SJCRH30 (cell line): ENCODE measurements at places on chromosomes 11 and 22.

DNA sequence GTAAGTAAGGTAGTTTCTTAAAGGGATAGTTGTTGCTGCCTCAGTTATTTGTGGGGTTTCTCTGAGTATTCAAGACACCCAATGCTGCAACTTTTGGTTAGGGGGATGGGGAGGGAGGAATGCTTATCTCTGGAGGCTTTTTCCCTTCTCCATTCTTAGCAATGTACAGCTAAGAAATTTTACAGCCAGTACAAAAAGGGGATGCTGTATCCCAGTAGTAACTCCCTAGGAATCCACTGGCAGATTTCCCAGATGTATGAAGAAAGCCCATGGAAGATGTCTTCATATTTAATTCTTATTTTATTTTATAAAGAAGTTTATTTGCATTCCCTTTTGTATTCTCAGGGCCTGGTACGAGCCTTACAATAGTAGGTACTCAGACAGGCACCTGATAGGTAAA is 154.8 kb downstream of the ENTHD1 start:
- DNase-seq = no peak

GRCh38 chr22:28116219-28116673 is 197.2 kb upstream of the PITPNB start:
- no peak for DNase-seq

GRCh38 chr11:17352950-17353820 is 1.6 kb downstream of the NCR3LG1 start:
- peak; percentile 88 for DNase-seq

- DNase-seq = no peak
Measured at GRCh38 chr22:27867085-27867952, 51.7 kb downstream of the PITPNB start.

- DNase-seq = no peak
Measured at GRCh38 chr11:75770102-75770501, 1.5 kb downstream of the DGAT2 start.

GRCh38 chr11:3775736-3776406 is 21.5 kb downstream of the NUP98 start:
- no peak for DNase-seq

GRCh38 chr11:32422545-32422944 is 12.8 kb downstream of the WT1 start:
- no peak for DNase-seq

DNA sequence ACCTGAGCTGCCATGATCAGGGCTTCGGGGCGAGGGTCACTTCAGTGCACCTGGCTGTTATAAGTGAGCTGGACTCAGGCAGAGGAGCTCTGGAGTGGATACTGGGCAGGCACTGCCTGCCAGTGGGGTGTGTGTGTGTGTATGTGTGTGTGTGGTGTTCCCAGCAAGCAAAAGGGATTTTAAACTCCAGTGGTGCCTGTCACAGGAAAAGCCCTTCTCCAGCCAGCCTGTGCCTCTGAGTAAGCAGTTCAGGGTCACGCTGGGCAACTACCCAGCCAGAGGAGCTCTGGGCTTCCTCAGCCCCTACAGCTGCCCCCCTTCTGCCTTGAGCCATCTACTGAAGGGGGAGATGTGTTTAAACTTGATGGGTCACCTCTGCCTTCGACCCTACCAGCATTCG is 109.0 kb downstream of the OSBP2 start:
- no peak for DNase-seq

GRCh38 chr11:64357904-64358535 is 942 bp upstream of the RPS6KA4 start:
- DNase-seq = peak; percentile 45

DNA sequence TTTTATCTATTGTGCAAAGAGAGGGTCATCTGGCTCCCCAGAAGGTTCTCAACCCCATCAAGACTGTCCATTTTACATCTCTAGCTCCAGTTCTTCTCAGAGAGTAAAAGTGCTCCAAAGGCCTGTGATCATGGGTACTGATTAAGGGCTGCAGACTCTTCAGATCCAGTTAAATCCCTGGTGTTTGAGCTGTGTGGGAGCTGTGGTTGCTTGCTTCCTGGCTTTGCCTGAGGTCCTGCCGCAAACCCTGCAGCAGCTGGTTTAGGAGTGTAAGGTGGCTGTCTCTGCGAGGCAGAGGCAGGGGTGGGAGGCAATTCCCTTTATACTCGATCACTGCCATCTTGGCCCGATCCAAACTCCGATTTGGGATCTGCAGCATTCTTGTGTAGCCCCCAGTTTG is 1.2 kb downstream of the MRPL17 start:
- peak; percentile 47 for DNase-seq

DNA sequence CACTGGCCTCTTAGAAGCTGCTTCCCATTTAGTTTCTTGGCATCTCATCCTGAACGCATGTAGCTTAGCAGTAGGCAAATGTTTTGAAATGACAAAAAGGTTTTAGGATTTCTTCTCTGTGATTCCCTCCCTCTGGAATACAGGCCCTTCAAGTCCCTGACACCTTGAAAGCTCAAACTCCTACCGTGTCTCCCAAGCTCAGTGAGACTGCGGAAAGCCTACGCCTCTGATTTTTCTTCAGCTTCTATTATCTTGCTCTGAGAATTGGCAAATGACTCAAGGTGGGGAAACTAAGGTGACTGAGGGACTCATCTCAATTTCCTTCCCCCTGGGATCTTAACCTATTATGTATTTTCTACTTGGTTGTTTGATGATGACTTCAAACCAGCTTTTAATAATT is 130.3 kb downstream of the ENTHD1 start:
- no peak for DNase-seq

- no peak for DNase-seq
Measured at GRCh38 chr22:19130959-19131684, at the start of gene TSSK2. TSSK2 (plus strand) TSS chr22:19131308; CDS start chr22:19131400, 92 bp downstream.

DNA sequence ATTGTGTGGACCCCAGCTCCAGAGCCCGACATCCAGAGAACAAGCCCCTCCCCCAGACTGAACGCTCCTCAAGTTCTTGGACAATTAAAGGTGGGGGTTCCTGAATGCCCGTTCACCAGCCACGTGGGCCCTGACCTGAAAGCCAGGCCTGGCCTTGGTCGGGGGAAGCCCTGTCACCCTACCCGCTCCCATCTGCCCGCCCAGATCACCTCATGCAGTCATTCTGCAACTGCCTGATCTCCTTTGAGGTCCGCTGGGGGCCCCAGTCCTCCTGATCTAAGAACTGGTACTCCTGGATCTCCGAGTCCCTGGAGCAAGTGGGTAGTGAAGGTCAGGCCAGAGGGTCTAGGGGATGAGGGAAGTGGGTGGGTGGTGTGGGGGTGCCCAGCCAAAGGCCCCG is 9.1 kb upstream of the NAALADL1 start:
- no peak for DNase-seq

DNA sequence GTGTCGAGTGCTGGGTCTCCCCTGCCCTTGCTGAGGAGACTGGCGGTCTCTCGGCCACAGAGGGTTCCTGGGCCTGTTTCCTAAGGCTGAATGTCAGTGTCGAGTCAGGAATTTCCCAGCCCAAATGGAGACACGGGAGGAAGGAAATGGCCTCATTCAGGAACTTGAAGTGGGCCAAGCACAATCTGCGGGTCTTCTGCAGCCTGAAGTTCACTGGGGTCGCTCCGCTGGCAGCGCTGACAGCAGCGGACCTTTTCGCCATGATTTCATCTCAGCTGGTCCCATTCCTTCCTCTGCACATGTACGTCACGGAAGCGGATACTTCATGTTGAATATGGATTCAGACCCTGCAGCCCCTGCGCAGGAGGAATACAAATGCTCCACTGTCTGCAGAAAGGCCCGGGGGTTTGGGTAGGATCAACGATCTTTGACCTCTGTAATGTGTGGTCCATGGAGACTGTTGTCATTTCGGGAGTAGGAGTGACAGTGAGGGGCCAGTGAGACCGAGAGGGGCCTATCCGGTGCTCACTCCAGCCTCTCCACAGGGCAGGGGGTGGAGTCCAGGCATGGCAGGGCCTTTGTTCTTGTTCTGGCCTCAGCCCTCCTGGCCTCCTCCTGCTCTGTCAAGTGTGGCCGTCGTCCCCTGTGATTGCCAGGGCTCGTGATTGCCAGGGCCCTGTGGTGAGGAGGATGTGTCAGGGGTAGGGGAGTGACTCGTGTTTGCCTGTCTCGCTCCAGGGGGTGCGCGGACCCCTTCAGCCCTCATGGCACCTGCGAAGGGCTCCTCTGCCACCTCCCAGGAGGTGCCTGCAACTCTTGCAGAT is 402.3 kb downstream of the TBC1D22A start:
- no peak for DNase-seq

GRCh38 chr22:29813563-29813962 is 24.5 kb downstream of the ASCC2 start:
- DNase-seq = no peak

- DNase-seq = no peak
Measured at GRCh38 chr22:20141186-20142077, 9.4 kb downstream of the CCDC188 start.

DNA sequence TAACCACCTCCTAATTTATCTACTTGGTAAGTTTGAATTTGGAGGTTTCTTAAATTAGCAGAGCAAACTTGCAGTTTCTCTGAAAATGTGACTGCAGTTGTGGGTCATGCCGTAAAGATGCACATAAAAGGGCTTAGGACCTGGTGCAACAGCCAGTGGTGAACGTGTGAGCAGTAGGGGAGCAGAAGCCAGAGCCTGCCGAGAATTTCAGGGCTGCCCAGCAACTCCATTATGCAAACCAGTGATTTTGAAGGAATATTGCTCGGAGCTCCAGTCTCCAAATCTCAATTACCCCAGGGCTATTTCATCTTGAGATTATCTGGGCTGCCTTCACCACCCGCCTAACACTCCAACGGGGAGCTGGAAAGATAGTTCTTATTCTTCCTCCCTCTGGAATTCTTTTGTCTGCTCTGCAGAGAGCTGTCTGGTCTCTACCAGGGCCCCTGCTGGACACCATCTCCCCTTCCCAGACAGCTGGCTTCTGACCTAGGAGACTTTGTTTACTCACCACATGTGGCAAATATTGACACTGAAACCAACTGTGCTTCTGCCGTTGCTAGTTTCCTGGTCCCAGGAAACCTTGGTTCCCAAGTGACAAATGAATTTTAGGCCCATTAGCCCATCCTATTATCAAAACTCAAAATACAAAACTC is 93.9 kb downstream of the DSCAML1 start:
- no peak for DNase-seq

- DNase-seq = no peak
Measured at GRCh38 chr11:100711984-100712383, 24.9 kb downstream of the ARHGAP42 start.

- no peak for DNase-seq
Measured at GRCh38 chr11:1226986-1227550, 4.2 kb downstream of the MUC5B start.

GRCh38 chr22:45481661-45482060 is 21.0 kb upstream of the FBLN1 start:
- no peak for DNase-seq

GRCh38 chr22:26986884-26987283 is 329.5 kb downstream of the MIAT start:
- DNase-seq = peak; percentile 12

DNA sequence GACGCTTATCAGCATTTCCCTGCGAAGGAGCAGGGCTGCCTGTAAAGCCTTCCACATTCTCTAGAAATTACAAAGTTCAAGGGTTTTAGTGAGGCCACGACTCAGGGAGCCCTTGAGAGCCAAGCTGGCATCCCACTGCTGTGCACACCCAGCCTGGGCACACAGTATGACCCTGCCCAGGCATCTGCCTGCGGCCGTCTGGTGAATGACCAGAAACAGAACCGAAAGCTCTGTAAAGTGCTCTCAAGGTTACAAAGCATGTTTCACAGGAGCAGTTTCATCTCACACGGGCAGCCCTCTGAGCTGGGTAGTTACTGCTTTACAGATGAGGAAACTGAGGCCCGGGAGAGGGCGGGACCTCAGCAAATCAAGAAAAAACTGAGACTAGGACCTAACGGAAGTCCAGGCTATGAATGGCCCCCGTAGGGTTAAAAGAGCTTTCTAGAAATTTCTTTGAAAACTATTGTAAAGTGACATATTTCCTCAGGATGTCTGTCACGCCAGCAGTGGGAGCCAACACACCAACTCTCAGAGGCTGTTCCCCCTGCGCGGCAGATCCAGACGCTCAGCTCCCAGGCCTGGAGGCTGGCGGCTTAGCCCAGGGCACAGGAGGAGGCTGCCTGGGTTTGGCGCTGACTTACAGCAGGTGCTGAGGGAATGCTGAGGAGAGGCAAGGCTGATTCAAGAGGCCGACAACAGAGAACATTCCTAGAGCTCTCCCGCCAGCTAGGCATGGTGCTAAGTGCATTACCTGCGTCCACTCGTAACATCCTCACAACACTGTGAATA is 7.7 kb upstream of the TCF20 start:
- DNase-seq = no peak

DNA sequence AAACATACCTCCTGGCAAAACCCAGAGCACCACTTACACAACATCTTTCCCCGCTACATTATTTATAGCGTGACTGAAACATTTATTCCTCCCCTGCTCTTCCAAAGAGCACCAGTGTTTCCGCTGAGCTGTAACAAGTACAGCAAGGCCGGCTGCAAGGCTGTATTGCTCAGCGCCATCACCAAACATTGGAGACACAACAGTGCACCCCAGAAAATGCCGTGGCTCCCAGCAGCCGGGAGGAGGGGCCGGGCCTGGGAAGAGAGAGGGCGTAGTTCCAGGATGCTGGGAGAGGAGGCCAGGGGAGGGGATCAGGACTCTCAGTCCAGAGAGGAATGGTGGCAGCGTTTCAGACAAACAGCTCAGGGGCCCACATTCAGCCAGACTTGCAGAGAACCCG is 133.2 kb downstream of the DSCAML1 start:
- no peak for DNase-seq

GRCh38 chr11:6864438-6864837 is 1.6 kb downstream of the OR10A2 start:
- DNase-seq = no peak

DNA sequence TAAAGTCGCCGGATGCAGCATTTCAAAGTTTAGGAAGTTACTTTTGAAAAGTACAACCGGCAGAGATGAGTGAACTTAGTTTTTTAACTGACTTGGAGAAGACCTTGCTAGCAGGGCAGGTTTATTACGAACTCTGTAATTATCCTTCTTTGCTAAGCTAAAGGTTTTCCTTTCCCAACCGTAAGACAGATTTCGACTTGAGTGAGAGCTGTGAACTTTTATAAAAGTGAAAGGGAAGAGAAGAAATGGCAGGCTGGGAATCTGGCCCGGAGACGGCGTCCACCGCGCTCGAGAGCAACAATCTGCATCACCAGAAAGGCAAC is 659 bp upstream of the TEAD1 start:
- no peak for DNase-seq

- no peak for DNase-seq
Measured at GRCh38 chr11:4459500-4459899, 10.4 kb downstream of the OR52K2 start.

GRCh38 chr22:17867160-17867785 is 93.0 kb upstream of the BID start:
- no peak for DNase-seq

GRCh38 chr11:109864834-109865547 is 228.2 kb upstream of the ZC3H12C start:
- no peak for DNase-seq

GRCh38 chr22:17578136-17578754 is 14.9 kb downstream of the SLC25A18 start:
- DNase-seq = peak; percentile 84

DNA sequence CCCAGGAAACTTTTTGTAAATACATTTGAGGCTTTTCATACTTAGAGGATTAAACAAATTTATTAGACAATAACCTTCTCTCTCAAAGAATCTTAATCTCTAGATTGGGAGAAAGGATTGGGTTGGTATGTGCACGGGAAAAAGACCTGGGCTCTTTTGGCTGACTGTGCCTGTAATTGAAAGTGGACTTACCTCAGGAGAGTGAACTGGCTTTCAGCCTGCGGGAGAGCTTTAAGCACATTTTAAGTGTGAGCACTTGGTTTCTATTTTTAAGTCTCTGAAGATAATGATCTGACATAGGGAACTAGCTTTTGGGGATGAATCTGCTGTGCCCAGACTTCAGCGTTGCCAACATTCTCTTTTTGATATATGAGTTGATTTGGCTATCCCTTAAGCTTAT is 35.8 kb downstream of the UVRAG start:
- no peak for DNase-seq
